ENCODE measurements at places on chromosomes 2 and 18.

DNA sequence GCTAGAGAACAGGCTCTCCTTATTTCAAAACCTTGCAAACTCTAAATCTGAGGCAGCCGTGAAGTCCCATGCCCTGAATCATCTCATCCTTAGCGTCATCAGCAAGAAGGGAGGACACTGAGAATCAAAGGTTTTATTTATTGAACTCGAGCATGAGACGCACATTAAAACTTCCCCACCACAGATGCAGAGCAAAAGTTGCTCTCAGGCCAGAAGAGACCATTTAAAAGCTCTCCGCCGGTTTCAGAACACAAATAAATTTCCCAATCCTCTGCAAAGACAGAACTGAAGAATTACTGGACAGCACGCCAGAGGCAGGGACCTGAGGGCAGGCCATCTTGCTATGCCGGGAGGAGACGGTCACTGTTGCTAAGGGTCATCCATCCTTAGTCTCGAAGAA is 1.3 kb downstream of the AMMECR1L start:
- peak; percentile 18 for DNase-seq

DNA sequence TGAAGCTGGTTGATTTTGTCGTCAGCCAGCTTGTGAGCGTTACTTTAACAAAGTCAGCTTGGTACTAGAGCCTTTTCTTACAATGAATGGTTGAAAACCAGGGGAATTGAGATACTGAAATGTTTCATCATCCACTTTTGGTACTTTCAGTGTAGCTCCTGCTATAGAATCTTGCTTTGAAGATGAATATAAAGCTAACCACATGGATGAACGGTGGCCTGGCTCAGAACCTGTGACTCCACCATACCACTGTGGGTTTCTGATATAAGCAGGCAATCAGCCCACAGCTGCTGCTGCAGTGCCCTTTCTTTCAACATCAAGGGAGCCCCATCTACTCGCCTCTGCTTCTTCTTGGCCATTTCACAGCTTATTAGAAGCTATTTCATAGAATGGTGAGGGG is 53.2 kb upstream of the GPR45 start:
- DNase-seq = no peak

GRCh38 chr18:68234676-68235075 is 480.2 kb downstream of the TMX3 start:
- DNase-seq = no peak

DNA sequence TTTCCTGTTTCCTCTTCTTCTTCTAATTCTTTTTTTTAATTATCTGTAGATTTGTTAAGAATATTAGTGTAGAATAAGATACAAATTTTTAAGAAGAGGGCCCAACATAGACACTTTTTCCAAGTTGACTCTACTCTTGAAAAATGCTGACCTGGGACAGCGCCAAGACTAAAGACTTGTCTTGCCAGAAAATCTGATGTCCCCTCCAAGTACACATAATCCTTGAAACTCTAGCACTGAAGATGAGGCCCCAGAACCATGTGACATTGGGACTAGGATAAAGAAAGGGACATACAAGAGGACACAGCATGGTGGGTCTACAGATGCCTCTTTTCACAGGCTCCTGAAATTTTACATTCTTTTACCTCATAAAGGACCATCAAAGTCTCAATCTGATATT is 271.6 kb upstream of the SESTD1 start:
- DNase-seq = no peak

DNA sequence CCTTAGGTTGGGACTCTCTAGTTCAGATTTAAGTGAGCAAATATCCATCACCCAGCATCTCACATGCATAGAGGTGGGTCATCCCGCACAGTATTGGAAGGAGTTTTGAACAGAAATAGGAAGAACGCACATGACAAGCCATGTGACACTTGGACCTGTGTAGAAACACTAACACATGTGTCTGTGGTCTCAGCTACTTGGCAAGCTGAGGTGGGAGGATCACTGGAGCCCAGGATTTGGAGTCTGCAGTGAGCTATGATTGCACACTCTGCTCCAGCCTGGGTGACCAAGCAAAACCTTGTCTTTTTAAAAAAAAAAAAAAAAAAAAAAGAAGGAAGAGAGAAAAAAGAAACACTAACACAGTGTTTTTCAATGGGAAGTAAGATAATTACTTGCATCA is 5.4 kb upstream of the MTCL1 start:
- no peak for DNase-seq

- DNase-seq = peak; percentile 57
Observed at GRCh38 chr2:31318361-31319336, 84.7 kb downstream of the EHD3 start.

DNA sequence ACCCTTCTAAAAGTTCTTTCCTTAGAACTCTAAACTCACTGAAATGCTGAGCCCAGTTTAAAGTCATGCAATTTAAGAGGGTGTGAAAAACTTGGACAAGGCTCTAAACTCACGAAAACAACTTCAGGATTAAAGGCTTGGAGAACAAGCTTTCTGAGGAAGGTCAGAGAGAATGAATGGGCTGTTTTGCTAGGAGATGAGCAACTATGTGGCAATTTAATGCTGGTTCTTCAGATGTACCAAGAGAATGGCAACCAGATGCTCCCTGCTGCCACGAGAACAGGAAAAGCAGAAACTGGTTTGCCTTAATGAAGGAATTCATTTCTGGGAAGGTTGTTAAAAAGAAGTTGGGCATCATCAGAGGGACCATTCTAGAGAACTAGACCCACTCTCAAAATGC is 77.8 kb upstream of the PMAIP1 start:
- DNase-seq = no peak

GRCh38 chr2:65276609-65277008 is 49.0 kb downstream of the ACTR2 start:
- no peak for DNase-seq

- DNase-seq = no peak
Observed at GRCh38 chr18:22723773-22724172, 209.4 kb upstream of the RBBP8 start.

DNA sequence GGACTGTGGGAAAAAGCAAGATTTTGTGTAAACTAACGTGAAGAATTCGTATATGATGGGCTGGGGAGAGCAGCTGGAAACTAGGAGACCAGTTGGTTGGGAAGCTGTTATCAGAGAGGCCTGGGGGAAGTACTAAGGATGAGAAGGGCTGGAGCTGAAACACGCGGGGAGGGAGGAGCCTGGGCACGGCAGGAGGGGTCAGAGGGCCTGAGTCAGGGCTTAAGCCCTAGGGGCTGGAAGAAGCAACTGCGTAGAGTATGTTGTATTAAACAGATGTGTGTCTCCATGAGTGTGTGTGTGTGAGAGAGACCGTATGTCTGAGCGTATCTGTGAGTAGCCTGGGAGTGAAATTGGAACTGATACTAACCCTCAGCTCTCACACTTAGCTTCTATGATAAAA is 8.4 kb downstream of the POMC start:
- no peak for DNase-seq

DNA sequence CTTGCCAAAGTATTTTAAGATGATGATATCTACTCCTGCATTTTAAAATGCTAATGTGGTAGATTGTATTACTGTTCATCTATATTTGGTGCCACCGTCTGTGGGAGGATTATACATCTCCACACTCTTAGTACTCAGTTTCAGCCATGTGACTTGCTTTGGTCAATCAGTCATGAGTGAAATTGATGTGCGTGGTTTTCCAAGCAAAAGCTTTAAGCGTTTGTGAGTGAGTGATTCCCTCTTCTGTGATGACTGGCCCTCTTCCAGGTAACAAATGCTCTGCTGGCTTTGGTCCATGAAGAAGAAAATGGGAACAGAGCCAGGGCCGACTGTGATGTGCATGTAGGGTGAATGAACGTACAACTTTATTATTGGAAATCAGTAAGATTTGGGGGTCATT is 330.4 kb downstream of the LPIN1 start:
- no peak for DNase-seq

GRCh38 chr2:100262046-100262445 is 60.3 kb downstream of the LONRF2 start:
- no peak for DNase-seq

GRCh38 chr2:9990736-9991135 is 39.2 kb downstream of the GRHL1 start:
- no peak for DNase-seq

DNA sequence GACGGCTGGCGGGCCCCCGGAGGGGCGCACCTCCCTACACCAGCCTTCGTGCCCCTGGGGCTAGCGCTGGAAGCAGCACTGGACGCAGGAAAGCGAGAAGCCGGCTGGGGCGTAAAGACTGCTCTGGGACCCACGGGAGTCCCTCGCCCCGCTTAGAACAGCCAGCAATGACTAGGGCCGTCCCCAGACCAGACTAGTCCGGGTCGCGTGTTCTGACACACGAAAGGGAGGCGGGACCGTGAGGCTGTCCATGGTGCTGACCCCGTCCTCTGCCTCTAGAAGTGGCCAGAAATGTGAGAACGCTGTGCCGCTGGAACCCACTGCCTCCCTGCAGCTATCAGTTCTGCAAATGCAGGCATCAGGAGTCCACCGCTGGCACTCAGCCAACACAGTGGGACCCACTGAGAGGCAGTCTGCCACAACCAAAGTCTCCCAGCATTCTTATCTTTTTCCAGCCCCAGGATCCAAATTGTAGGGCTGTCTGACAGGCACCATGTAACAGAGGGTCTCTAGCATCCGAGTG is at the start of gene UCN:
TSS of gene UCN (minus strand) at position 87 of the 523 bp plus-strand sequence. CDS start 550 bp downstream, outside the sequence.
- no peak for DNase-seq

DNA sequence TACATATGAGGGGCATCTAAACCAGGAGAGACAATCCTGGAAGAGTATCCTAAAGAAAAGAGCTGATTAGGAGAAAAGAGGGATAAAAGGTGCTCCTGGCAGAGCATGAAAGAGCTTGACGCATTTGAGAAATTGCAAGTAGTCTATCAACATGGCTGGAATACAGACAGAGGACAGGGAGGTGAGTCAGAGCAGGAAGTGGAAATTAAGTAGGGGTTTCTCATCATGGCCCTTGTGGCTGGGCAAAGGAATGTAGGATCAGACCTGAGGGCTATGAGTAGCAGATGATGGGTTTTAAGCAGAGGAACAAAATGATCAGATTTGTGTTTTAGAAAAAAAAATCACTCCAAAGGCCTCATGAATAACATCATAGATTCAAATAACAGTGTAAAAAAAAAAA is 49.2 kb upstream of the UGP2 start:
- peak; percentile 77 for DNase-seq

DNA sequence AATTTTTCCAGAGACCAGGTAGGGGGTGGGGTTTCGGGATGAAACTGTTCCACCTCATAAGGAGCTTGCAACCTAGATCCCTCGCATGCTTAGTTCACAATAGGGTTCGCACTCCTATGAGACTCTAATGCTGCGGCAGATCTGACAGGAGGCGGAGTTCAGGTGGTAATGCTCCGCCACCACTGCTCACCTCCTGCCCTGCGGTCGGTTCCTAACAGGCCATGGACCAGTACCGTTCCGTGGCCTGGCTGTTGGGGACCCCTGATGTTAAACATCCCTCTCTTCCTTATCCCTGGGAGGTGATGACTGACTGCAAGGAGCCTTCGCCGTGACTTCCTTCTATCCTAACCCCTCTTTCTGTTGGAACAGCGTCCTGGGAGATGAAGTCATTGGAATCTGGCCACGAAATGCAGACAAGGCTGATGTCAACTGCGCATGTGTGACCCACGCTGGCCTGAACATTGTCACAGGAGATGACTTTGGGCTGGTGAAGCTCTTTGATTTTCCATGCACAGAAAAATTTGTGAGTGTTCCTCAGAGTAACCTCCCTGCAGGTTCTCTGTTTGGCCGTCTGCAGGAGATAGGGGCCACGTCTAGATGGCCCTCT is 82.4 kb downstream of the RTN4 start:
- DNase-seq = no peak

GRCh38 chr2:207064128-207064690 is 101.5 kb downstream of the KLF7 start:
- no peak for DNase-seq

GRCh38 chr18:65751155-65752085 is 608 bp downstream of the CDH7 start:
- no peak for DNase-seq

DNA sequence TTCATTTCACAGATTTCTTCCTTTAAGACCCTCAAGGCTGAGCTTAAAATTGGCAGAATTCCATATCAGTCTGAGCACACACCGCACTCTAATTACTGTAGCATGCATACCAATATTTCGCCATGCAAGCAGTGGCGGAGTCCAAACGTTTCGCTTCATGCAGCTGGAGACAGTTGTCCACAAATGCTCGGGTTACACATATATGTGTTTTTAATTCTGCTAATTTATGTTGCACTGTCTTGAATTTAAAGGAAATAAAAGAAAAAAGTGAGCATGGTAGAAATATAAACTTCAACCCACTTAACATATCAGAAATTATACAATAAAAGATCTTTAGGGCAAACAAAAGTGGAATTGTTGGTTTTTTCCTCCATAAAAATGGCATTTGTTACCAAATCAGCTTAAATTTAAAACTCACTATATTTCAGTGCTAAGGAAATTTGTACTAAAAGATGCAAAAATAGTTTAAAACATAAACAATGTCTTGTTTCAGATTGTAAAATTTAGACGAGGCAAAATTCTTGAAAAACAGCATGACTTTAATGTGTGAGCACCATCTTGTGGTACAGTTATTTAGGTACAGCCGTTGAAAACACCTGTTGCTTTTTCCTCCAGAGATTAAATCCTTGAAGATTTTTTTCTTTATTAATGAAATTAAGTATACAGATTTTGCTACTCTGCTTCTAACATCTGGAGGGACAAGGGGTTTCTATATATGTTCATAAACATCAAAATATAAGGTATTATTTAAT is 24.1 kb upstream of the KANSL1L start:
- no peak for DNase-seq

DNA sequence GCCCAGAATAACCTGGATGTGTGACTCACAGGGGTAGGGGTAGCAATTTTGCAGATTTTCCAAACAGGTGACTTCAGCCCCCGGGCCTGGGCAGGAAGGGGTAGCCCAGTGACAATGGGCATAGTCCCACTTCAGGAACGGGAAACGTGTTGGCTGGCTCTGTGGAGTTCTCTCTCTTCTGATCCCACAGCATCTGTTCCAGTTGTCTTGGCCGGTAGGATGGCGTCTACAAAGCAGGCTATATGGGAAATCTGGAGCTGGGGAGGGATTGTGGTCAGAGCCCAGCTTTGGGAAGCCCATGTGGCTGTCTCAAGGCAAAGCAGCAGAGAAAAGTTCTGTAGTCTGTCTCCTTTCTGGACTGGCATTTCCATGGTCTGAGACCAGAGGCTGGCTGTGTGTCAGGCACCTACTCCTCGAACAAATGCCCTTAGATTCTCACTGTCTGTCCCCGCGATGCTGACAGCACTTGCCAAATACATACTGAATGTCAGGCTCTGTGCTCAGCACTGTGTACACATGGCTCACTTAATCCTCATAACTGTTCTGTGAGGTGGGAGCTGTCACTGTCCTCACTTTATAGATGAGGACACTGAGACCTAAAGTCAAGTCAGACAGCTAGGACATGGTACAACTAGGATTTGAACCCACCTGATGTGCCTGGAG is 17.9 kb upstream of the TMEM214 start:
- no peak for DNase-seq

GRCh38 chr18:27184115-27185024 is 738 bp downstream of the CHST9 start:
- DNase-seq = no peak

Measured in fibroblast of skin of left biceps (primary cell).